ENCODE measurements at places on chromosomes 16 and 17.

DNA sequence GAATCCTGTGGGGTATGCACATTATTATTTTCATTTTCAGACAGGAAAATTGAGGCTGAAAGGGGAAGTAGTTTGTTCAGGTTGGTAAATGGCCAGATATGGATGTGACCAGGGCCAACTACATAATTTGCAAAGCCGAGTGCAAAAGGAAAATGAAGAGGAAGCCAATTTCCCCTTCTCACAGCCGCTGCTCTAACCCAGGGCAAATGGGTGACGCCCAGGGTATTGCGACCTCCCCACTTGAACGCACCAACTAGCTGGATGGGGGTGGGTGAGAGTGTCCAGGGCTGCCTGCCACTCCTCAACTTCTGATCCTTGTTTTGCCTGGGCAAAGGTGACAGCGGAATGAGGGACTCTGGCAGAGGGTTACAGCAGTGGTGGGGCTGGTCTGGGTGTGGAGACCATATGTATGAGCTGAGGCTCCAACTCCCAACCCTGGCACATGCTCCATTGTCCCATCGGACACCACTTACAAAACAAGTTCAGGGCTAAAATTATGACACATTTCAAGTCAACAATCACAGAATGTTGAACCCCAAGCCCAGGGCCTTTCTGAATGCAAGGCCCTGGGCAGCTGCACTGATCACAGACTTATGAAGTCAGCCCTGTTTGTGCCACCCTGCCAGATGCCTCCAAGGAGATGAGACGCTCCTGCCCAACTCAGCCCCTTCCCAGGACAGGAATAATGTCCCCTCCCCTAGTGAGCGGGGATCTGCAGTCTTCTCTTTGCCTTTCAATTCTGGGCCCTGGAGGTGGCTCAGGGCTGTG, 1.7 kb downstream of the ANKRD40CL start:
- DNase-seq: no peak

GRCh38 chr17:21177401-21177800, 36.6 kb downstream of the TMEM11 start:
- DNase-seq: no peak

- no peak for DNase-seq
These were observed 6.8 kb downstream of the MRTFB start for GRCh38 chr16:14077918-14078317.

- DNase-seq: no peak
These were observed 1.4 kb downstream of the PAQR4 start for GRCh38 chr16:2970563-2970962.

DNA sequence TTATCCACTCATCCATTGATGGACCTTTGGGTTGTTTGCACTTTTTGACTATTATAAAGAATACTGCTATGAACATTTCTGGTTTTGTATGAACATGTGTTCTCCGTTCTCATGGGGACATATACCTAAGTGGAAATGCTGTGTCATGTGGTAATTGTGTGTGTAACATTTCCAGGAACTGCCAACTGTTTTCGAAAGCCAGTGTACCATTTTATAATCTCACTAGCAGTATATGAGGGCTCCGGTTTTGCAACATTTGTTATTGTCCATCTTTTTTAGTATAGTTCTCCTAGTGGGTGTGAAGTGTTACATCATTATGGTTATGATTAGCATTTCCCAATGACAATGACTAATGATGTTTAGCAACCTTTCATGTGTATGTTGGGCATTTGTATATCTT, 5.1 kb upstream of the TRIM25 start:
- DNase-seq: no peak

GRCh38 chr17:3641717-3642486, 5.3 kb downstream of the CTNS start:
- DNase-seq: no peak

DNA sequence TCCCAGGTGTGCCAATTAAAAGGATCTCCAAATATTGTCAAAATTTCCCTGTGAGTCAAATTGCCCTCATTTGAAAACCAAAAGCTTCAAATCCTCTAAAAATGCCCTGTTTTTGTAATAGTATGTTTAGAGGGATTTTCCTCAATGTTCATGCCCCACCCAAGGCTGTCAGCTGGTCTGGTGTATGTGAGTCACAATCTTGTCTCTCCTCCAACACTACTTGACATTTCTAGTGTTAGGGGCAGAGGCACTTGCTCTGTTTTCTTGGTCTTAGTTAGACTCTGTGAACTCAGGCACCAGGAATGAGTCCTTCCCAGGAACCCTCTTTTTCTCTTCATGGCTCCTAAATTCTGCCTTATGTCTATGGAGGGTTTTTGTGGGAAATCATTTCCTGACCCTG, 634.8 kb downstream of the KCNJ2 start:
- DNase-seq: no peak

- no peak for DNase-seq
These were observed 22.4 kb downstream of the RBL2 start for GRCh38 chr16:53456625-53457024.

GRCh38 chr17:34300652-34301370, 15.3 kb downstream of the CCL11 start:
- no peak for DNase-seq

DNA sequence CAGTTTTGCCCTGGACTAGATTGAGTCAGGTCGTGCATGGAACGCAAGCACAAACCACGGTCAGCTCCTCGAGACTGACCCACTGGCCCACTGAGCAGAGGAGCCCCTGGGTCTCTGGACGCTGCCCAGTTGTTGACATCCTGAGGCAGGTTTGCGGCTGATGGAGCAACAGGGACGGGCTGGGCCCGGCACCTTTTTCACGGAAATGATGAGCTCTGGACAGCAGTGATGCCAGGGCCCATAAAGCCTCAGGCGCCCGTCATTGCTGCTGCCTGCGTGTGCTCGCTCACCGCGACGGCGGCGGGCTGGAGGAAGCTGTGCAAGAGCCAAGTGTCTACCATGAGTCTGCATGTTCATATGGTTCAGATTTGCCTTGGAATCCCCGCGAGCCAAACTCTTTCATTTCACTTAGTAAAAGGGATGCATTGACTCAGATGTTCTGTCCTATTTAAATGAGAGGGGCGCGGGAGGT, 30.8 kb upstream of the CRISPLD2 start:
- no peak for DNase-seq

DNA sequence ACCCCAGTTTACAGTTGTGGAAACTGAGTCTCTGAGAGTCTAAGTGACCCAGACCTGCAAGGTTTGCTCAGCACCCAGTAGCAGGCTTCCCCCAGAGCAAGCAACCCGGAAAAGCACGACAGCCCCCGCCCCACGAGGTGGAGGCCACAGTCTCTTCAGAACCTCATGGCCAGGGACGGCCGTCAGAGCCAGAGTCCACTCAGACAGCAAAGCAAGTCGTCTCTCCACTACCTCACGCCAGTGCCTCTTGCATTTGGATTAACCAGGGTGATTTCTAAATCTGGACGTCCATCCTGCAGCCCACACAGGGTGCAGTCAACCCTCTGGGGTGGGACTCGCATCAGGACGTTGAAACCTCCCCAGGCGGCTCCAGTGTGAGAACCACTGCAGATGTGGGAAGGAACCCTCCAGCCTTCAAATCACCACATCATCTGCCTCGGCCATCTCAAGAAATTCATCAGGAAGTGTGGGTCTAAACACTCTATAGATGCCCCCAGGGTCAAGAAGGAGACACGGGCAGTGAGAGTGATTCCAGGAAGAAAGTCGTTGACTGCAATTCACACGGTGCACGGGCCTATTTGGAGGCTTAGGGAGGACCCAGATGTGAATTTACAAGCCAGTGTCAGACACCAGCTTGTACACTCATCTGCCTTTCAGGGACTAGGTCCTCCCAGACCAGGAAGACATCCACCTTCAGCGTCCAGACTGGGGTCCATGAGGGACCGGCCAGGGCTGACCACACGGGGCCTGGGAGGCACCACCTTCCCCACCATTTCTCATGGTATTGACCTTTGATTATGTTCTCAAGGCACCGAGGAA, 20.2 kb upstream of the RBFOX3 start:
- no peak for DNase-seq

DNA sequence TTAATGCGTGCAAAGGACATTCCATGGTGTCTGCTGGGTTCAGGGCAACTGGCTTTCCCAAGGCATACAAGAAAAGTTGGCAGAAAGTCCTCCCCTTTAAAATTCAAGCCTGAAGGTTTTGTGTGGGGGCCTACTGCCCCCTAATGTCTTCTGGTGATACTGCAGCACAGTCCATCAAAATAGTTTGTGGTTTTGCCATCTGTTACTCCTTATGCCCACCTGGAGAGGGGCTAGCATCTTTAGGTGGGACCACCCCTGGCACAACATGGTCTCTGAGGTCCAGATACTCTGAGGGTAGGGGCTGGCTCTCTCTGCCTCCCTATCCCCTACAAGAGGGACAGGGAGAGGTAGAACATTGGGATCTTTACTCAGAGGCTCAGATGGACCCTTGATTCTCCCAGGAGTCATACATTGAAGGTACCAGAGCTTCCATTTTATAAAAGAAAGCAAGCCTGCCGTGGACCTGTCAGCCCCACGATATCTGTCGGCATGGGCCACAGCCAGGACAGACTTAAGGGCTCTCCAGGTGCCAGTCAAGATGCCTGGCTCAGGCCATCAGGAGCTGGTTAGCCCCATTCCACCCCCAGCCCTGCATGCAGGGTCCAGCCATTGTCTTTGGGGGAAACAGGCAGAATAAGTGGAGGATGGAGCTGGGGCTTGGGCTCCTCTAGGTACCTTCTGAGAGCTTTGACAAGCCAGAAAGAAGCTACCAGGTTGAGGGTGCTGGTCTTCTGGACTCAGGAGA, 6.3 kb downstream of the ESRP2 start:
- DNase-seq: no peak

DNA sequence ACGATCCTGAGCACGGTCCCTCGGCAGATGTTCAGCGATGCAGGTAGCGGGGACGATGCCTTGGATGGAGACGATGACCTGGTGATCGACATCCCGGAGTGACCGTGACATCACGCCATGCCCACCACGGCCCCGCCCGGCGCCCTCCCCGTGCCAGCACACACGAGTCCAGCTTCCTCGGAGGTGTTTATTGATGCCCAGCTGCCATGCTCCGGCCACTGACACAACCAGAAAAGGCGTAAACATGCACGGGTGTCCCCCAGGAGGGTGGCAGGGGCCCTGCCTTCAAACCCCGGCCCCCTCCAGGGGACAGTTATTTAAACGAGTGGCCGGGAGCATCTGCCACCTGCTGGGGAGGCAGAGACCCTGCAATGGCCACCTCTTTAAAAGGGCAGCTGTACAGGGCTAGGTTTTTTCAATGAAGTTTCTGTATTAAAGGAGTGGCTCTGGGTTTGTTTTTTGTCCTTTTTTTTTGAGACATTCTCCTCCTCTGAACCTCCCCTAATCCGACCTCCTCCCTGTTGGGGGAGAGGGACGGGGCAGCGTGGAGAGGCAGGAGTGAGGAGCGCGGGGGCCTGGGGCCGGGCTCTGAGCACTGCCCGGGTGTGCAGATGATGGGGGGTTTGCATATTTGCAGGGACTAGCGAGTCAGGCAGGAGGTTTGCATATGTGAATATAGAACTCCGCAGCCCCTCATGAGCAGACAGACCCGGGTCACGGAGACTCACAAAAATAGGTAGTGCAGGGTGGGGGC, 5.3 kb downstream of the DOC2A start:
- no peak for DNase-seq

GRCh38 chr16:89502081-89502843, 5.9 kb upstream of the SPG7 start:
- DNase-seq: no peak

GRCh38 chr16:1917665-1918350, 407 bp downstream of the HS3ST6 start:
- DNase-seq: no peak

DNA sequence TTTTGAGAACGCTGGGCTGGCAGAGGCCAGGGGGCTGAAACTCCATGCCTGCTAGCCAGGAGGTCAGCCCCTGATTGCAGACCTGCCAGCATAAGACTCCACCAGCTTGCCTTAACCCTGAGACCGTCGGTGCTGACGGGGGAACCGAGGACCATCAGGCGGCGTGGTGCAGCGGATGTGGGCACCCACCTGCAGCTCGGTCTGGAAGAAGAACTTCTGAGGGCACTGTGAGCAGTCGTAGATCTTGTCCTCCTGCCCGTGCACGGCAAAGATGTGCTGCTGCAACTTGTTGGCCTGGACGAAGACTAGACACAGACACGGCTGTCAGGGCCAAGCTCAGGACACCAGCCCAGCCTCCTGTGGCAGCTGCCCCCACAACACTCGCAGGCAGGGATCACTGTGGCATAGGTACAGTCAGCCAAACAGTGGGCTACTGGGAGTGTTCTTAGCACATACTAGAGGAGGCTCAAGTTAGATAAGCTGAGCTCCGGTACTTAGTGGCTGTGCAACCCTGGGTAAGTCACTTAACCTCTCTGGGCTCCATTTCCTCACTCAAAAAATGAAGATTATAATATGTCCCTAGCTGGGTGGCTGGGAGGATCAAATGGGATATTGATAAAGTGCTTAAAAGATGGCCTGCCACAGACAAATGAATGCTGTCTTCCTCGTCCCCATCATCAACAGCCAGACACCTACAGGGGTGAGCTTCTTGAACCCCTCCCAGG, 150.0 kb downstream of the C16orf78 start:
- DNase-seq: no peak

DNA sequence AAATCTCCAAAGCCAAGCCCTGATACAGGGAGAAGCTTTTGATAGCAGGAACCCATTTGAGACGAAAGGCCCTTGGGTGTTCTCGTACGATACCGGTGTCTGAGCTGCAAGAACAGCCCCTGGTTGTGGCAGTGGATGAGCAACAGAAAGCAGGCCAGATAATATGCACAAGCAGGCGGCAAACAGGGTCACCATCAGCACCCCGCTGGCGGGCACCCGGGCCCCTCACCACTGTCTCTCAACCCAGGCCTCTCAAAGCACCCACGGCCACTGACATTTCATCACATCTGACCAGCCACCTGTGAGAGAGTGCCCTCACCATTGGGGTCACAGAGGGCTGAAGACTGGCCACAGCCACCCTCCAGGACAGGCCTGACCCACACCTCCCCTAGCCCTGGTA, 230.4 kb downstream of the C16orf78 start:
- DNase-seq: no peak

DNA sequence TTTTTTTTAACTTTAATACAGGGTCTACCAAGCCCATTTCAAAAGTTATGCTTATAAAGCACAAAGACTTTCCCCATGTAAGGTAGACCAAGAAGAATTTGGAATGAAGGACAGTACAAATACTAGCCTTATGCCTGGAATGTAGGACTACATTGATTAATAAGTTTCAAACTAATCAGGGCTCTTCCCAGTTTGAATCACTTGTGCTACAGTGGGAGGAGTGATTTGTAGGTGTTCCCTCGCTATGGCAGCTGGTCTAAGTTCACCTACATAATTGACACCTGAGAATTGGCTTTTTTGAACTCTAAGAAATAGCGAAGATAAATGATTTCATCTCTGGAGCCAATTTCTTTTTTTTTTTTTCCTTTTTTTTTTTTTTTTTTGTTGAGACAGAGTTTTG, 18.6 kb downstream of the TMEM238L start:
- no peak for DNase-seq
